ENCODE measurements at places on chromosomes 2 and 18. TPM values are rescaled to one million over a fixed set of nuclear protein-coding genes. Genes with fewer than 3 reads are reported as not detected.

DNA sequence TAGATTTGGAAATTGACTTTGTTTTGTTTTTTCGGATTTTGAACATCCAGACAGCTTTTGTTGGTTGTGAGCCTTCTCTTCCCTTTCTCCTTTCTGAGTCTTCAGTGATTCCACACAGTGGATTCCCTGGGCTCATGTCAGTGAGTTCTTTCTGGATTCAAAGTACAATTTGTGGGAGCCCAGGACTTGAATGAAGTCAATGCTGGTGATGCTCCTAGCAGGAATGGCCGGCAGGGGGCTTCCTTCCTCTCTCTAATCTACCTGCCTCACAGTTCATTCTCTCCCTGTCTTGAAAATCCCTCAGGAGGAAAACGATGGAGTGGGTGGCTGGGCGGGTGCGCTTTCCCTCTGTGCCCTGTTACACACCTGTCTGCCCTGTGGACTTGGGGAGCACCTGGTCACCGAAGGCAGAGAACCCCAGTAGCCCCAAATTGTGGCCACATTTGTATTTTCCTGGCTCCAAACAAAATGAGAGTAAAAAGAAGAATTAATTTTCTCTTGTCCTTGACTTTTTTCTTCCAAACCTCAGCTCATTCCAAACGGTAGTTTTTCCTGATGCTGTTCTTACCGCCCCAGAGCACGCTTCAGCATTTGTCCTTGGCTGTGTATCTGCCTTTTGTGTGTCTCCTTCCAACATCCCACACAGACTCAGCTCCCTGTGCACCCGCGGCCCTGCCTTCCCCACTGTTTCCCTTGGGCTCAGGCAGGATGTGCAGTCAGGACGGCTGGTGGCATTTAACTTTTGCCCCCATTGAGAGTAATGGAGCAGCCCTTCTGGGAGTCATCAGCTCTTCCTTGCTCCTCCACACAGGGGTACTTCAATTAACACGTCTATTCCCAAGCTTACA, 86.6 kb downstream of the MARCO start:
- DNase-seq, result peak; percentile 7

DNA sequence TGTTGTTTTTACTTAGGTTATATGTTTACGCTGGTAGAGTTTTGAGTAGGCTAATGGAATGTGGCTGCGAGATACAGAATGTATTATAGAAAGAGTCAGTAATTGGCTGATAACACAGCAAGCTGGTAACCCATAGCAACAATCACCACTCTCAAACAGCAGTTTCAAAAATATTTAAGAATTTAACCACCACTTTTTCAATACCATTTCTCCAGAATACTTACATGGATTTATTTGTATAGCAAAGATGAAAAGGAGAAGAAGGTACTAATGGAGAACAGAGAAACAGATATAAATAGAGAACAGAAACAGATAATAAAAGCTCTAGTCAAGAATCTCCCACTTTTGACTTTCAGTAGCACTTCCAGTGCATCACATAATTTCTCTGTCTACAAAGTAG, 188.3 kb upstream of the SLC39A10 start:
- no peak for DNase-seq

DNA sequence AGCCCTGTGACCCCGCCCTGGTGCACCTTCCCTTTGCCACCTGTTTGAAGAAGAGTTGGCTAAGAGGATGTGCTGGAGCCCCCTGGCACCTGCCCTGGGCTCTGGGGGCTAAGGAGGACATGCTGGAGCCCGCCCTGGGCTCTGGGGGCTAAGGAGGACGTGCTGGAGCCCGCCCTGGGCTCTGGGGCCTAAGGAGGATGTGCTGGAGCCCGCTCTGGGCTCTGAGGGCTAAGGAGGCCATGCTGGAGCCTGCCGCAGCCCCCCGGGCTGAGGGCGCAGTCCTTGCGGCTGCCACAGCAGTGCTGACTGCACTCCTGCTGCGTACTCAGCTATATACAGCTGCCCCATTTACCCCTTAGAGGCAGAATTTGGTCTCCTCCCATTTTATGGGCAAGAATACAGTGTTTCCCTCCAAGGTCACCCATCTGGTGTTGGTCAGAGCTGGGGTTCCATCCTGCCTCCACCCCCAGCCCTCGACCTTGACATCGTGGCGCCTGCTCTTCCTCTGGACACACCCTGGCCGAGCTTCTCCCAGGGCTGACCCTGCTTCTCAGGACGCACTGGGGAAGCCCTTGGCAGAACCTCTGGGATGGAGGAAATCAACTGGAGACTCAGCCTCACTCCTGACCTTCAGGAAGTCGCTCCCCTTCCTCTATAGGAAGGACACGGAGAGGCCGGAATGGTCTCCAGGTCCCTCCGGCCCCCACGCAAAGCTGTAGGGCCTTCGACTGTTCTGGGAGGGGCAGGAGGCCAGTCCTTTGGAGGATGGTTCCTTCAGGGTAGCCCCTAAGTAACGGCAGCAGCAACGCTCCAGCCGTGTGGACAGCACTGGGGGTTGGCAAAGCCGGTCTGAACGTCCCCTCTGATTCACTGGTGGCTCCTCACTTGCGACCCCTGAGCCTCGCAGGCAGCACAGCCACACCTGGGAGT, 65.0 kb upstream of the HPCAL1 start:
- DNase-seq, result no peak

Gene IL36G
- polyA plus RNA-seq, result not detected

- DNase-seq, result no peak
Observed at GRCh38 chr2:121664086-121664485, 14.8 kb upstream of the CLASP1 start.

DNA sequence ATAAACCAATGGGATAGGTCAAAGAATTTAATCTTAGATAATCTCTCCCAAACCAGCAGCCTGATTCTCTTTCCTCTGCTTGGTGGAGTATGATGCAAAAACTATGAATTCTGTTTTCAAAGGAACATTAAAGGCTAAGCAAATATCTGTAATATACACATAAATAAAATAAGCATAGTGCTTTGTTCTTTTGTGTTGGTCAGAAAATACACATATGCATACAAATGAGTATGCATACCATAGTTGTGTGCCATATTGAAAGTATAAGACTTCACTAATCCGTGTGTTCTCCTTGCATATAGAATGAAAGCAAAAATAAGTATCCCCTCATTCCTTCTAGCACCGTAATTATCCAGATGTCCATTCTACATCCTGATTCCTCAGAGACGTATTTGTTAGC, 1949.7 kb upstream of the CELF4 start:
- DNase-seq, result no peak

GRCh38 chr2:31354837-31355236, 59.7 kb downstream of the XDH start:
- DNase-seq, result no peak

- DNase-seq, result no peak
Observed at GRCh38 chr2:205524656-205525055, 157.6 kb upstream of the NRP2 start.

- no peak for DNase-seq
Observed at GRCh38 chr2:74201196-74201595, 2.8 kb downstream of the MTHFD2 start.

- no peak for DNase-seq
Observed at GRCh38 chr2:295090-295489, 7.2 kb upstream of the ALKAL2 start.

Gene PSMG2
- polyA plus RNA-seq, result 79.4 TPM

GRCh38 chr2:636641-637405, 40.4 kb downstream of the TMEM18 start:
- DNase-seq, result peak; percentile 8

Gene CCDC74B
- 4.2 TPM for polyA plus RNA-seq

DNA sequence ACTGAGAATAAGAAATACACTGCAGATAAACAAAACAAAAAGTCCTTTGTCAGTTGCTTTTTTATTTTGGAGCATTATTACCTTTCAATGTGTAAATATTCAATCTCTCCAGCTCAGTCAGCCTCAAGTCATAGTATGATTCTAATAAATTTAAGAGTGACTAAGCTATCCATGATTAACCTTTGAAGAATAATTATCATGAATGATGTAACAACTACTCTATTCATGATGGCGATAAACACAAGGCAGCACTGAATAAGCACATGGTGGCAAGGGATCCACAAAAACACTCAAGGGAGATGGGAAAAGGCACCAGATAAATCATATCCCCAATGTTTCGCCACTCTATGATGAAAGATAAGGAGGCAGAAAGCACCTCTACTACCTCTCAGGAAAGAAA, 67.0 kb downstream of the MAP4K3 start:
- no peak for DNase-seq

DNA sequence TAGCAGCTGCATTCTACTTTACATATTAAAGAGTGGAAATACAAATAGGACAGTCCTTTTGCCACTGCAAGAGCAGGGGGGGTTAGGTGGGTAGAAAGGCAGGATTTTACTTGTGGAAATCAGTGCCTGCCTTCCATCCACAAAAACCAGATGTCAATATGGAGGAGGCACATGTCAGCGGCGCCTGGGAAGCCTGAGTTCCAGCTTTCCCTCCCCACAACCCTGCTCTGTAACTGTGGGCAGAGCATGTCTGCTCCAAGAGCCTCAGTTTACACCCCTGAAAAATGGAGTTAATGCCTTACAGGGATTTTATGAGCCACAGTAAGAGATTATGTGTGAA, 32.9 kb downstream of the STEAP3 start:
- no peak for DNase-seq

Gene FAP
- 300 TPM for polyA plus RNA-seq

GRCh38 chr2:119174993-119175347, 16.4 kb upstream of the C1QL2 start:
- no peak for DNase-seq

DNA sequence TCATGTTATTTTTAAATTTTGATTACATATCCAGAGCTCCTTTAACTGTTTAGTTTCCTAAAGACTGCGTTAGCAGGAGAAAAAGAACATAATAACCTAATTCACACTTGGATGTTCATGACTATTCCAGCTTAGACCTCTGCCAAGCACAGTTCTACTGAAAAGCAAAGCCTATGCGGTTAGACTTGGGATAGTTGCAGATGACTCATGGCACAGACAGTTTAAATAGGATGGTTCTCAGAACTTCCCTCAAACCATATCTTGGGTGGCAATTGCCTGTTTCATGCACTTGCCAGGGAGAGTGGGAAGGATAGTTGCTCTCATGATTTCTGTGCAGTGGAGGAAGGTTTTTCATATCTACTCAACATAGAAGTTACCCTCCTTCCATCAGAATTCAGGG, 149.7 kb upstream of the KLHL29 start:
- no peak for DNase-seq

Gene GPR45
- polyA plus RNA-seq, result not detected

Data from AG04450 (cell line).